ENCODE measurements at places on chromosomes 3 and 15.

DNA sequence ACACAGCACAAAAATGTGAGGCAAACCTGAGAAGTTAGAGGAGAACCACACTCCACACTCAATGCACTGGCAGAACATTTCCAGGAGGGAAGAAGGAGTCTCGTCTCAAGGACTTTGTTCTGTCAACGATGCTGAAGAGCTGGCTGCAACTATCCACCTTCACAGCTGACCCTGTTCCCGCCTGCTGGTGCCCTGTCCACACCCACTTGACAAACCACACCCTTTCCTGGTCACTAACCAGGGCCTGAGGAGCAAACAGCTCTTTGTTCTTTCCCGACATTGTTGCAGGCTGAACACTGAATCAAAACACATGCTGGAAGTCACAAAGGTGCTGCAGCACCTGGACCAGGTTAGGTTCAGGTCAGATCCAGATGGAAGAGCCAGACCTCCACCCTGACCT, 92.6 kb upstream of the ARRDC4 start:
- DNase-seq = no peak

DNA sequence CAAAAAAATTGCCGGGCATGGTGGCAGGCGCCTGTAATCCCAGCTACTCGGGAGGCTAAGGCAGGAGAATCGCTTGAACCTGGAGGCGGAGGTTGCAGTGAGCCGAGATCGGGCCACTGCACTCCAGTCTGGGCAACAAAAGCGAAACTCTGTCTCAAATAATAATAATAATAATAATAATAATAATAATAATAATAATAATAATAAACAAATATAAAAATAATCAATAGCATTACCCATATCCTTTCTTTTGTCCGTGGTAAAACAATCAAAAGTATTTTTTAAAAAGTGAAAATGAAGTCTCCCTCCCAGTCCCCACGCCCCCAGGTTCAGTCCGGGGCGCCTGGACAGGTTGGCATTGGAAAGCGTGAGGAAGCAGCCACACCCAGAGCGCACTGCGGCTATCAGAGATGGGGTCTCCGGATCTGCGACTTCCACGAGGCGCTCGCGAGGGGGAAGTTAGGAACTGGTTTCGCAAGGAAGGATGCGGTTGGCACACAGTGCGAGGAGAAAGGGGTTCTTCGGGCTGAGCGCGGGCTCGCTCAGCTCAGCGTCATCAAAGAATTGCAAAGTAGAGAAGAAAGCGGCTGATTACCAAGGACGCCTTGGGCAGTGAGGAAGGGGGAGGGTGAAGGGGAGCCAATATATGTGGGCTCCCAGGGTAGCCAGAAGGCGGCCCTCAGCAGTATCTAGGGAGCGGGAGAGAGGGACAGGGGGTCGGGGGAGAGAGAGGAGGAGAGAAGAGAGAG, 69.5 kb upstream of the EPHB3 start:
- peak; percentile 72 for DNase-seq

DNA sequence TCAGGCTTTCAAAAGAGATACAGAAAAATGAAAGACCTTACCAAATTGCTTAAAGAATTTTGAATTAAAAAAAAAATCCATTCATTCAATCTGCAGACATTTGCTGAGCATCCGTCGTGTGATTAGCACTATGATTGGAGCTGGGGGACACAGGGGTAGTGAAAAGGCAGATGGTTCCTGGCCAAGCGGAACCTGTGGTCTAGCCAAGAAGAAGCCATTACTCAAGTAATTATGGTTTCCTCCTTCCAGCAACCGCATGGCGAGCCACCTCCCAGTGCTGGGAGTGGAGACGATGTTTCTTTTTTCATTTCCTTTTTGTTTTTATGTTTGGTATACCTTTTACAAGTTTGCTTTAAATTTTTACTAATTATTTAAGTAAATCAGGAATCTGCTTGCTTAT, 140.2 kb downstream of the CACNA2D3 start:
- DNase-seq = no peak

DNA sequence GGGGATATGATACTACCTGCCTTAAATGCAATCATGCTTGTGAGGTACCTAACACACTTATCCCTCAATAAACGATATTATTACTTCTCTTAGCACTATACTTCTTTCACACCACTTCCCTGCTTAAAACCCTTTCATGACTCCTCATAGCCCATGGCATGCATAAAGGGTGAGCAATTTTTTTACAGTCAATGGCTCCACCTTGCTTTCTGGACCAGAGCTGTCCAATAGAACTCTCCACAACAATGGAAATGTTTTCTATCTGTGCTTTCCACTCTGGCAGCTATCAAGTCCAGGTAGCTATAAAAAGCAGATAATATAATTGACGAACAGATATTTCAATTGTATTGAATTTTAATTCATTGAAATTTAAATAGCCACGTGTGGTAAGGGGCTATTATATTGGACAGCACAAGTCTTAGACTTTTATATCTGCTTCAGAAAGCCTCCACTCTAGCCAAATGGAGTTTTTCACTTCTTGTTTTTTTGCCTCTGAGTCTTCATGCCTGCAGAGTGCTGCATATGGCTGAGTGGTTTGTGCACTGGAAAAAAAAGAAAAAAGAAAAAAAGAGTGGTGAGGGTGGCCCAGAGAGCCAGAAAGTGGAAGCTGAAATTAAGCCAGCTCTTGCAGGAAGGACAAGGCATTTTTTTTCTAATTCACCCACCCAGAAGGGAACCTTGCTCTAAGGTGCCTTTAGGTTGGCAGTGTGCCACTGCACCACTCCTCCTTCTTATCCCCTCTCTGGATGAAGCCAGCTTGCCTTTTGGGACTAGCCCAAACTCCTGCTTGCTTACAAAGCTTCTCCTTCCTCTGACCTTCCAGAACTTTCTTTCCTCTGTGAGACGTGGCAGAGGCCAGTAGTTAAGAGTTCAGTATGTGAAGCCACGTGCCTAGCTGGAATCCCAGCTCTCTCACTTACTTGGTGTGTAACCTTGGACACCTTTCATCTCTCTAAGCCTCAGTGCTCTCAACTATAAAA, 239.0 kb upstream of the LRTM1 start:
- no peak for DNase-seq

GRCh38 chr15:33448151-33448550, 137.4 kb downstream of the RYR3 start:
- no peak for DNase-seq

DNA sequence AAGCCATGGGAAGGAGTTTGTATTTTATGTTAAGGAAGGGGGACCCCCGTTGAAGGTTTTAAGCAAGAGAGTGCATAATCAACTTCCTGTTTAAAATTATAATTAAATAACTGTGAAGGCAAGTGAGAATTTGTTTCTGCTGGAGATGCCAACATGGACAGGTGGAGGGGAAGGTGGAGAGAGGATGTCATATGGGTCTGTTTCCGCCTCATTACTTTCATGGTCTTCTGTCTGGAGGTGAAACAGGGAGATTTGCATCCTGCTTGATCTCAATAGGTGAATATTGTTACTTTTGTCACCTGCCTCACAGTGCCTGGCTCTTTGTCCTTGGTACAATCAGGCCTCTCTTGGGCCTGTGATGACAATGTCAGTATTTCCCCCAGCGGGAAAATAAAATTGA, 300.6 kb upstream of the LMCD1 start:
- DNase-seq = no peak

- DNase-seq = no peak
These were observed 12.3 kb downstream of the PGBD4 start for GRCh38 chr15:34114215-34114614.

GRCh38 chr15:61307474-61307873, 78.4 kb upstream of the RORA start:
- DNase-seq = no peak

DNA sequence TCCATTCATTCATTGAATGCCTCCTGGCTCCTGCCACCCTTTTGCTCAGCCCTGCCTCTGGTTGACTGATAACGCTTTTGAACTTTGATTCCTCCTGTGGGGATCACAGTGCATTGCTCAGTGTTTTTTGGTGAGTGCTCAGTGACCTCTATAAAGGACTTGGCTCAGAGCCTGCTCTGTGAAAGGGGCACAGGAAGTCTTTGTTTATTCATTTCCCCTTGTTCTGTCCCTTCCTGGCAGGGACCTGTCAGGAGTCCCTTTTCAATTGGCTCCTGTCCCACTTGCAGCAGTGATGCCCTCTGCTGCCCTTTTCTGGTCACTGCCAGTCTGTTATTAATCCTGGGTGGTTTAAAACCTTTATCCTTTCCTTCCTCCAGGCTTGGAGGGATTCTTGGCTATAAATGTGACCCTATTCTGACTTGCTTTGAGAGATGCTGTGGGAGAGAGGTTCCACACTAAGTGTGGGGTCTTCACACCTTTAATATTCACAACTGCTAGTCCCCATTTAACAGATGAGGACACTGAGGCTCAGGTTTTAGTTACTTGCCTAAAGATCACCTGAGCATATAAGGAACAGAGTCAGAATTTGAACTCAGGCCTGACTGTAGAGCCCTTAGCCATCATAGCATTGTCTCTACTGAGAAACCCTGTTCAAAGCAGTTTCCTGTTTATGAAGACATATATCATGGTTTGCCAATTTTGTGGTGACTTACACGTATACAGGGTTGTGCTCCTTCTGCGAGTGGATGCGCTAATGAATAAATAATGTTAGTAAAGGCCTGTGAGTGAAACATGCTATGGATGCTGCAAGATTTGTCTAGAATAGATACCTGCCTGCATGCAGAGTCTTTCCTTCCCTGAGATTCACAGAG, 23.2 kb upstream of the TATDN2 start:
- DNase-seq = no peak

Measured in upper lobe of right lung (tissue), 1 donor.